ENCODE measurements at places on chromosomes 4 and X. TPM values are rescaled to one million over a fixed set of nuclear protein-coding genes. Genes with fewer than 3 reads are reported as not detected.

Gene SH3D19
- total RNA-seq: 1.0 TPM

Gene BEND4
- total RNA-seq: 0.08 TPM

Gene ARX
- not detected for total RNA-seq

Gene EDA2R
- total RNA-seq: 1.2 TPM

Gene TRIM61
- 1.4 TPM for total RNA-seq

Gene SLC16A2
- total RNA-seq: 0.19 TPM

DNA sequence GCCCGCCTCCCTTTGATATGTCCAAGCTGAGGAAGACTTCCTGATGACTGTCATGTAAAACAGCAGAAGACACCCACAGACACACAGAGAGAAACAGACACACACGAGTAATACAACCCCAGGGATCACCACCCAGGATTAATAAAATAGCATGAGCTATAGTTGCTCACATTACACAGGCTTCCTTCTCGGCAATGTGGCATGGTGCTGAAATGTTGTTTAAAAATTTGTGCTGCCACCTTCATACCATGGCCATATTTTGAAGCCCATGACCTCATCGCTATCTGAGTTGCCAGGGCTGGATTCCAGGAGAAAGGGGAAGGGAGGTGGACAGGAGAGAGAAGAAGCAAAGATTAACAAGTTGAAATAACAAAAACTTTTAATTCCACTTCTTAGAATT is 111.7 kb downstream of the SYNPO2 start:
- no peaks in the 10 kb centered on the region for H3K27me3 ChIP-seq
- no peaks in the 10 kb centered on the region for H3K4me1 ChIP-seq
- no peak overlapping the region for H3K4me3 ChIP-seq
- H3K36me3 ChIP-seq: no peaks in the 10 kb centered on the region
- H3K27ac ChIP-seq: no peak overlapping the region
- no peak for DNase-seq

DNA sequence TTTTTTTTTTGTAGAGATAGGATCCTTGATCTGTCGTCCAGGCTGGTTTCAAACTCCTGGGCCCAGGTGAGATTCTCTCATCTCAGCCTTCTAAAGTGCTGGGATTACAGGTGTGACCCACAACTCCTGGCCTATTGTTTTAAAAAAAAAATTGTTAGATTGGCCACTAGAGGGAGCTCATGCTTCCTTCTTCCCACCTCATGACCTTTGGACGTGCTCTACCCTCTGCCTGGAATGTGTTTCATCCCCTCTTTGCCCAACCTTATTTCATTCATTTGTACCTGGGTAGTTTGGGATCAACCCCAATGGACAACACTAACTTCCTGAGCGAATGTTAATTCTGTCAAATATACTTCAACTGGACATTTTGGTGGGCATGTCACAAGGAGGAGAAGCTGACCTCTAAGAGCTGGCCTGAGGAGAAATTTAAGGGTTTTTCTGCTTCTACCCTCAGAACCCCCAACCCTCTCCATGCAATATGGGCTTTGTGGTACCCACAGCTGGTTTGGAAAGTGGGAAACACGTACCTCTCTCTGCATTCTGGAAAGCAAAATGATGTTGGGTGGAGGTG is 6.4 kb downstream of the PPEF2 start:
- no peak overlapping the region for H3K27ac ChIP-seq
- H3K36me3 ChIP-seq: no peaks in the 10 kb centered on the region
- no peaks in the 10 kb centered on the region for H3K4me1 ChIP-seq
- DNase-seq: peak; percentile 49

DNA sequence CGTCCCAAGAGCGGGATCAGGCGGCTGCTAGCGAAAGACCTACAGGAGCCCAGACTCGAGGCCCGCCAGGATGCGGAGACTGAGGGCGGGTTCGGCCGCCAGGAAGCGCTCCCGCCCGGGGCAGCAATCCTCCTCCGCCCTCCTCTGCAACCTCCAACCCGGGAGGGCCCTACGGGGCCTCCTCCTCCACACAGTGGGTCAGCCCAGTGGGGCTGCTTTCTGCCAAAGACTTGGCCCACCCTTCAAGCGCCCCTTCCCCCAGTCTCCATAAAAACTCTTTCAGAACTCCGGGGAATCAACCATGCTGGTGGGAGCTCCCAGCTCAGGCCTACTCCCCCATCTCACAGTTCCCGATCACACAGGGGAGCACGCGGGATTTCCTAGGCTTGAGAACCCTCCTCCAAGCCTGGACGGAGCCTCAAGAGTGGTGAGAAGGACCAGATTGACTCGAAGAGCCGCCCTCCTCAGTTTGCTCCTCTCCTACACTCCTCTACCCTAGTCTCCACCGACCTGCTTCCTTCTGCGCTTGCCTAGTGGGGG is 77.5 kb downstream of the RLIM start:
- no peaks in the 10 kb centered on the region for H3K27me3 ChIP-seq
- peaks cover 17% of the 10 kb centered on the region for H3K4me1 ChIP-seq
- no peak overlapping the region for H3K27ac ChIP-seq
- no peak for DNase-seq
- no peak overlapping the region for H3K4me3 ChIP-seq
- H3K36me3 ChIP-seq: no peaks in the 10 kb centered on the region

DNA sequence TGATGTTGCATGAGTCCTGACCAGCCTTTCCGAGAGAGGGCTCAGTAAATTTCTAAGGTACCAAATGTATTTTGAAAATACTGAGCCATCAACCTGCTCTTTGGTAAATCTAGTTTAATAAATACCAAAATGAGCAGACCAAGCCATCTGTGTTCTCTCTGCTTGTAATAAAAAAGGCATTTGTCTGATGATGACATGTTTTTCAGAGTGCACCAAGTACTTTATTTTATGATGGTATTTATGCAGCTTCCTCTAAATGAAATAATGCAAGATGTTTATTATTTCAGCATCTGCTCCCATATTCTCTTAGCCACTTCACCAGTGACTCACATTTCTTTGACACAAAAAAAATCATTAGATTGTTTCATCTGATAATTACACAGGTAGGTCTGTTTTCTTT is 700.5 kb downstream of the TRIML1 start:
- no peaks in the 10 kb centered on the region for H3K4me1 ChIP-seq
- no peak overlapping the region for H3K27ac ChIP-seq
- H3K36me3 ChIP-seq: no peaks in the 10 kb centered on the region
- no peaks in the 10 kb centered on the region for H3K27me3 ChIP-seq
- H3K4me3 ChIP-seq: no peak overlapping the region
